ENCODE measurements at places on chromosomes 7 and 10. TPM values are rescaled to one million over a fixed set of nuclear protein-coding genes. Genes with fewer than 3 reads are reported as not detected.

NSMCE4A gene
- total RNA-seq, result 13.1 TPM

- DNase-seq, result peak; percentile 64
Observed at GRCh38 chr10:22658745-22659410, 55.5 kb downstream of the PIP4K2A start.

- peak; percentile 97 for DNase-seq
Observed at GRCh38 chr7:24971333-24972165, 8.4 kb downstream of the OSBPL3 start.

DDX56 gene
- 75.6 TPM for total RNA-seq

DNA sequence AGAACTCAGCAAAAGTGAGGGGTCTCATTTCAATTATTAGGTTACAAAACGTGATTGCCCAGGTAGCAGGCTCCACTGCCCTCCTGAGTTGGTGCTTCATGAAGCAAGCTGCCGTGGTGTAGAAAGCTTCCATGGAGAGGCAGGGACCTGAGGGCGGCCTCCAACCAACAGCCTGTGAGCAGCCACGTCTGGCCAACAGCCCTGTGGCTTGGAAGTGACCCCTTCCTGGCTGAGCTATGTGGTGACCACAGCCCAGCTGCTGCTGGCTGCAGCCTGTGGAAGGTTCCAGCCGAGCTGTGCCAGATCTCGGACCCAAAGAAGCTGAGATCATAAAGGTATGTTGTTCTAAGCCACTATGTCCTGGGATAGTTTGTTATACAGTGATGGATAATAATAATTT, 122.5 kb upstream of the KLF6 start:
- peak; percentile 92 for DNase-seq
